ENCODE measurements at places on chromosomes 7 and 10.

GRCh38 chr10:111117528-111118277 is 40.9 kb downstream of the ADRA2A start:
- DNase-seq = no peak

DNA sequence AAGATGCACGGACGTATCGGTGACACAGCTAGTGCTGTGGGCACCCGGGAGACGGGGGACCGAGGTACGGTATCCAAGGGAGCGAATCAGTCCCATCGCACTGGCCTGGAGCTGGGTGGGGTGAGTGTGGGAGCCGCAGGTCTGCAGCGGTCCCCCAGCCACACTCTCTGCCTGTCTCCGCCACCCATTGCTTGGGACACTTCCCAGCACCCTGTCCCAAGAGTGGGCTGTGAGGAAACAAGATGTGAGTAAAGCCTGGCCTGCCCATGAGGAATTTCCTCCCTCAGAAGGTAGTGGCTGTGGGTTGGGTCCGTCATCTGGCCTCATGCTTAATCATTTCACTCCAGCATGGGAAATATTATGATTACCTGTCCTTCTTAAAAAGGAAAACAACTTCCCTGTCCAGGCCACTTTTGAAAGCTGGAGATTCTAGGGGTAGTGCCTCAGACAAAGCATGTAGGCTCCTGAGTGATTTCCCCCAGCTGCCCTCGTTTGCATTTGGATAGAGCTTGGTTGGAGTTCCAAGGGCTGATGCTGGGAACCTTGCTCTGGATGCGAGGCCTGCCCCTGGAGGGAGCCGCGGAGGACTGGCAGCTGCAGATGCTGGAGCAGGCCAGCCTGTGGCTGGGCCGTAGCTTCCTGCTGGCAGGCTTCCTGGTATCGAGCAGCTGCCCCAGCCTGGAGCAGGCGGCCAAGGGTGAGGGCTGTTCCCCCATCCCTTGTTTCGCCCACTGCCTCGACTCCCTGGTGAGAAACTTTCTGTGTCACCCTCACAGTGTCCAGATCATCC is 6.2 kb upstream of the ACTR3C start:
- no peak for DNase-seq

DNA sequence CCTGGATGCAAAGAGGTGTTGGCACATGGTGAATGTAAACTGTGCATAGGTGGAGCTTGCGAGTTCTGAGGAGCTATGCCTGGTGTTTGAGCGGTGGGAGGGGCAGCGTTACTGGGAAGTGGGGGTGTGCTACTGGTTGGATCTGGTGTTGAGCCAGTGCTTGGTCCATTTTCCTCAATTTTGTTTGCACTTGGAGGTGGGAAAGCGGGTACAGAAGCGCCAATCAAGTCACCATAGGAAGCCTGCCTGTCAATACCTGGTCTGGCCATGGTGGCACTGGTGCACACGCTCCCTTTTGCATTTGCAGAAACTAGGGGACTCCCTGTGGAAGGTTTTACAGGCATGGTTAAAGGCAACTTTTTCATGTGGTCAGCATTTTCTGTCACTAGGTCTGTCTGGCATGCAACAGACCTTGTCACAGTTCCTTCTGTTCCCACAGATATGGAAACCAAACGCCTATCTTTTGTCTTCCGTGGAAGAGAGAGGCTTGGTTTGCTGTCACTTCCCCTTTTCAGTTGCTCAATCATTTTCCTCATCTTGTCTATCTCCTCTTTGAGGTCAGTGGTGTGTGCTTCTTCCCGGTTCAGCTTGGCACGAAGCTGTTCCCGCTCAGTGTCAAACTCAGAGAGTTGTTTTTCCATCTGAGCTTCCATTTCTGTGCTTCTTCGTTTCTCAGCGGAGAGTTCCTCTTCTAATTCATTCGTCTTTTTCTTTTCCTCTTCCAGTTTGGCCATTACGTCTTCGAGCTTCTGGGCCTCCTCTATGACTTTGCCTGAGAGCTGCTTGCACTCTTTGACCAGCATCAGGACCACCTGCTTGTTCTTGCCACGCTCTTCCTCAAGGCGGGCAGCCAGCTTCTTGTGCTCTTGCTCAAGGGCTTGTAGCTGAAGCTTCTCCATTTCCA is 81.1 kb downstream of the CTTNBP2 start:
- DNase-seq = no peak

DNA sequence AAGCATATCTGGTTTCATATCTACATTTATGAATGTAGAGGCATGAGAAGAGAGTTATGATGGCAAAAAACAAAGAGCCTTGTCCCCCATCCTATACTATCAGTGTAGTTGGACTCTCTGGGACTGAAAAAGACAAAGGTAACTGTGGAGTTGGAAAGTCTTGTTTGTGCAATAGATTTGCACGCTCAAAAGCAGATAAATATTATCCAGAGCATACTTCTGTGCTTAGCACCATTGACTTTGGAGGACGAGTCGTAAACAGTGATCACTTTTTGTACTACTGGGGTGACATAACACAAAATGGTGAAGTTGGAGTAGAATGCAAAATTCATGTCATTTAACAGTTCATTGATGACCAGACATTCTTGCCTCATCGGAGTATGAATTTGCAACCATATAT is 85.2 kb upstream of the EGFR start:
- DNase-seq = no peak

GRCh38 chr10:21092683-21093524 is 195.8 kb upstream of the NEBL start:
- no peak for DNase-seq

- DNase-seq = no peak
These were observed 14.9 kb upstream of the ADCK2 start for GRCh38 chr7:140657891-140658290.

DNA sequence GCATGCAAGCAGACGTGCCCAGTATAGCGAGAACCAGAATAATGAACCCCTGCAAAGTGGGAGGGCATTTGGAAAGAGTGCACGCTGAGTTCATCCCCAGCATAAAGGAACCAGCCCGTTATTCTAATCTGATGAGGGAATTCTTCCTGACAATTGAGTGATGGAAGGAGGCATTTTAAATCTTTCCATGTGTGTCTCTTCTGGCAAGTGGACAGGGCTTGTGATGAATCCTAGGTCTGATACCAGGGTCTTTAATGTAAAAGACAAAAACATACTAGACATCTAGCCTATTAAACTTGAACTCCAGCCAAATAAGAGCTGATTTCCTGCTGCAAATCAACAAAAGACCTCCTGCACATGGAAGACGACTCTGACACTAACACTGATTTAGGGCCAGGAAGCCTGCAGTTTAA is 301.2 kb downstream of the DPP6 start:
- DNase-seq = no peak

DNA sequence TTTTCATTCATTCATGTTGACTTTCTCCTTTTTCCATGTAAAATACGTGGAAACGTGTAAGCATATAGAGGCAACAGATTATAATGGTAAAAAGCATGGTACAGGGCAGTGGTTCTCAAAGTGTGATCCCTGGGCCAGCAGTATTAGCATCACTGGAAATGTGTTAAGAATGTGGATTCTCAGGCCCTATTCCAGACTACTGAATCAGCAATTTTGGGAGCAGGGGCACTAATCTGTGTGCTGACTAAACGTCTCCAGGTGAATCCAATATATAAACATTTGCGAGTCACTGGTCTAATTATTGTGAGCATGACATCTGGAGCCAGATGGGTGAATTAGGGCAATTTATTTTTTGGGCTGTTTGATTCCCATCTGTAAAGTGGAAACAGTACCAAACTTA is 5.1 kb upstream of the GPR158 start:
- DNase-seq = no peak

DNA sequence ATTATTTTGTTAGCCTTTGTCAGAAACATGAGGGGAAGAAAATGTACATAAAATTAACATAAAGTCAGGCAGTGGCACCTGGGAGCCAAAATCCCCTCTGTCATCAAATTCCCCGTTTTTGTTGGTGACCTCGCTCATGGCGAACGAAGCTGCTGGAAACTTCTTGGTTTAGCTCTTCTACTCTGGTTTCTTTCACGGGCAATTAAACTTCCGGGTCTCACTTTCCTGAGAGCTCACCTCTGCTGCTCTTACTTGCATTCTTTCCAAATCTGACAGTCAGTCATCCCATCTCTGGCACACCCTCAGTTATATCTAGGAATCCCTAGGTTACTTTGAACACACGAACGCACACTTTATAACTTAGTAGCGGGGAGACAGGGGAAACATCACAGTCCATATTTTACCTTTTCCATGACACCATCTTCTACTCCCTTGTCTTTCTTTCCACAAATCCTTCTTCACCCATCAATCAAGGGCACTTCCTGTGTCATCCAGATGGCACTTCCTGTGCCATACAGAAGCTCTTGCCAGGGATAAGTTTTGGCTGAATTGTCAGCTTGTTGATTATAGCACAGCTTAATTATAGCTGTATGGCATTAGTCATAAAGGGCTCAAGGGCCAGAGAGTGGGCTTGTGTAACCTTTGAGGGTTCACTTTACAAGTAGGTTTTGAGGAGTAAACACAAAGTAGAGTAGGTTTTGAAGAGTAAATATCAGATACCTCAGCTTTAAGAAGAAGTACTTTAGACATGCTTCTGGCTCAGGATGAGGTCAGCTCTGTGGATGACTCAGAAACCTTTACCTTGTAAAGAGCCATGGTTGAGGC is 105.1 kb downstream of the GATA3 start:
- DNase-seq = no peak

DNA sequence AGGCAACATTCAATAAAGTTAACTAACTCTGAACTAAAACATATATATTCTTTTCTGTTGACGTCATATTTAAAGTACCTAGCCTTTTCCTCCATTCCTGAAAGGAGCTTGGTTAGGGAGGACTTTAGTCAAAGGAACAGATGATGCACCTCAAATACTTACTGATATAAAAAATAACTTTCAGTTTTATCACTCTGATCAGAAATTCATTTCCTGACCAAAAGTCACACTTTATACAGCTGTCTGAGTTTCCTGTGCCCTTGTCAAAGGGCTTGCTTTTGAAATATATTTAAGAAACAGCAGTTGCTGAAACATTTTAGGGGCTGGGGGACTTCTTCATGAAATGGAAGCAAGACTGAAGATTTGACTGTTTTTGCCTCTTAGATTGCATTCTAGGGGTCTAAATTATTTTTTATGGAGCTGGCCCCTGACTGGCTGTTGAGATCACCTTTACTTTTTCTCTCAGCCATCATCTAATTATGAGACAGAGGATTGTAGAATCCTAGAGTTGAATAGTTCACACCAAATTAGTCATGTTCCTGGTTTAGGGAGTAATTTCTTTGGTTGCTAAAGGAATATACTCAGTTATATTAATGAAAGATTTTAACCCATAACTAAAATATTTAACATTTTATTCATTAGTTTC is 46.6 kb downstream of the GLCCI1 start:
- DNase-seq = no peak

DNA sequence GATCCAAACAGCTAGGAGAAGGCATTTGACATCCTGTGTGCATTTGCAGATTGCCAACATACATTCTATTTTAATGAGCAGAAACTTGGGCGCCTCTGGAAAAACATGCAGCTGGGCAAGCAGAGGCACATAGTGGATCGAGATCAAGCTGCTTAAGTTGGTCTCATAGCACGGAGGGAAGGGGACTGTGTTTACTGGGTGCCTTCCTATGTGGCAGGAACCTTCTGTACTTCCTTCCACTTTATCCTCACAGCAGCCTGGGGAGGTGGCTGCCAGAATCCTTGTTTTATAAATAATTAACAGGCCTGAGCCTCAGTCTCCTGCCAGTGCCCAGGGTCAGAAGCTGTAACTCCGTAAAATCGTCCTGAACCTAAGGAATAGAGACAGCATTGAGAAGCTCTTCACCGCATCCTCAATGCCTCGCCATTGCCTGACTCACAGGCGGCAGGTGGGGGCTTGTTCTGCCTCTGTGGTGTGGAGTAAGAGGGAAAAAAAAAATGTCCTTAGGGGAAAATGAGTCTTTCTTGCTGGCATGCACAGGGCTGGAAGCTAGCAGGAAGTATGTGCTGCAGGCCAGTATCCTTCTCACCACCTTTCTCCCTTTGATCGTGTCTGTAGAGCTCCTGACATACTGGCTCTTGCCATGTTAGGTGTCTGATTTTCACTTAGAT is 6.2 kb downstream of the VWA2 start:
- DNase-seq = no peak

- DNase-seq = no peak
These were observed 63.0 kb upstream of the SP4 start for GRCh38 chr7:21364801-21365271.

GRCh38 chr10:32979041-32979440 is 21.0 kb upstream of the ITGB1 start:
- DNase-seq = no peak

GRCh38 chr10:122673269-122673668 is 26.4 kb downstream of the C10orf120 start:
- no peak for DNase-seq

GRCh38 chr7:97342512-97342911 is 225.0 kb downstream of the SDHAF3 start:
- DNase-seq = no peak

- no peak for DNase-seq
These were observed 767 bp downstream of the TACR2 start for GRCh38 chr10:69415951-69416350.

DNA sequence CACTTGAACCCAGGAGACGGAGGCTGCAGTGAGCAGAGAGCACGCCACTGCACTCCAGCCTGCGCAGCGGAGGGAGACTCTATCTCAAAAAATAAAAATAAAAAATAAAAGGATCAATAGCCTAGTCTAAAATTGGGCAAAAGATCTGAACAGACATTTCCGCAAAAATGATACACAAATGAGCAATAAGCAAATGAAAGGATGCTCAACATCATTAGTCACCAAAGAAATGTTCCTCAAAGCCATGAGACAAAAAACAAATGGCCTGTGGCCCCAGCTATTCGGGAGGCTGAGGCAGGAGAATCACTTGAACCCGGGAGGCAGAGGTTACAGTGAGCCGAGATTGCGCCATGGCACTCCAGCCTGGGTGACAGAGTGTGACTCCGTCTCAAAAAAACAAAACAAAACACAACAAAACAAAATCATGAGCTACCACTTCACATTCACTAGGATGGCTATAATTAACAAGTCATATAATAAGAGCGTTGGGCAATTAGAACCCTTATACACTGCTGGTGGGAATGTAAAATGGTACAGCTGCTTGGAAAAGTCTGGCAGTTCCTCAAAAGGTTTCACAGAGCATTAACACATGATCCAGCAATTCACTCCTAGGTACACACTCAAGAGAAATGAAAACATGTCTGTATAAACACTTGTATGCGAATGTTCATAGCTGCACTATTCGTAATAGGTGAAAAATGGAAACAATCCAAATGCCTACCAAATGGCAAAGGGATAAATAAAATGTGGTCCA is 3.1 kb downstream of the DAGLB start:
- DNase-seq = no peak

DNA sequence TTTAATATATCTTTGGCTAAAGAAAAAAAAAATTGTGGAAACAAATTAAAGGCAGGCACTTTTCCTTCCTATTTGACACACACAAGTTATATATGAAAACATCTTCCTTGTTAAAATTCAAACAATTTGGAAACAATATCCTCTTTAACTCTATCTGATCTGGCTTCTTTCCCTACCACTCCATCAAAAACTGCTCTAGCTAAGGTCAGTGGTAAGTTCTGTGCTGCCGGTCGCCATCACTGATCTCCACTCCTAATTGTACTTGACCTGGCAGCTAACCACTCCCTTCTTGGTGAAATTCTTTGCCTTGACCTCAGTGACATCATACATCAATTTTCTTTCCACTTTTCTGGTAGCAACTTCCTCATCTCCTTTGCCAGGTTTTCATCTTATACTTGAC is 47.9 kb upstream of the MRLN start:
- DNase-seq = no peak
